Mesothelial cell of epicardium (in vitro differentiated cells): ENCODE measurements at places on chromosomes 3 and 15. TPM values are rescaled to one million over a fixed set of nuclear protein-coding genes. Genes with fewer than 3 reads are reported as not detected.

DNA sequence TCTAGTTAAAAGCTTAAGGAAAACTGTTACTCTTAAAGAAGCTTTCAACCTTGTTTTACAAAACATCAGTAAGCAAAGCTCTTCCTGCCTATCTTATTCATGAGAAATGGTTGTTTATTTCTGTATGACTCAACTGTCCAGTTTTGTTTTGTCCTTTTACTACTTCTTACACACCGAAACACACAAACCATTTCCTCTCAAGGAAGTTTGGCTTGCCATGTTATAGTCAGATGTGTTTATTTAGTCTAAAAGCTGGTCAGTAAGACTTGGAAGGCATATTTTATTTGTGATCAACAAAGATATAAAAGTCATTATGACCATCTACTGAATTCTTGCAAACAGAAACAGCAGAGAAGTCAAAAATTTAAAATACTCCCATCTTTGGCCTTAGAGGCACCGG lies 53.2 kb upstream of the RBSN start:
- H3K27me3 ChIP-seq = peaks cover 75% of the 10 kb centered on the region
- H3K4me3 ChIP-seq = no peak overlapping the region
- H3K27ac ChIP-seq = no peak overlapping the region
- DNase-seq = no peak

The IL16 gene
- 0.27 to 0.35 TPM (median 0.34 TPM) in 3 replicates for total RNA-seq

DNA sequence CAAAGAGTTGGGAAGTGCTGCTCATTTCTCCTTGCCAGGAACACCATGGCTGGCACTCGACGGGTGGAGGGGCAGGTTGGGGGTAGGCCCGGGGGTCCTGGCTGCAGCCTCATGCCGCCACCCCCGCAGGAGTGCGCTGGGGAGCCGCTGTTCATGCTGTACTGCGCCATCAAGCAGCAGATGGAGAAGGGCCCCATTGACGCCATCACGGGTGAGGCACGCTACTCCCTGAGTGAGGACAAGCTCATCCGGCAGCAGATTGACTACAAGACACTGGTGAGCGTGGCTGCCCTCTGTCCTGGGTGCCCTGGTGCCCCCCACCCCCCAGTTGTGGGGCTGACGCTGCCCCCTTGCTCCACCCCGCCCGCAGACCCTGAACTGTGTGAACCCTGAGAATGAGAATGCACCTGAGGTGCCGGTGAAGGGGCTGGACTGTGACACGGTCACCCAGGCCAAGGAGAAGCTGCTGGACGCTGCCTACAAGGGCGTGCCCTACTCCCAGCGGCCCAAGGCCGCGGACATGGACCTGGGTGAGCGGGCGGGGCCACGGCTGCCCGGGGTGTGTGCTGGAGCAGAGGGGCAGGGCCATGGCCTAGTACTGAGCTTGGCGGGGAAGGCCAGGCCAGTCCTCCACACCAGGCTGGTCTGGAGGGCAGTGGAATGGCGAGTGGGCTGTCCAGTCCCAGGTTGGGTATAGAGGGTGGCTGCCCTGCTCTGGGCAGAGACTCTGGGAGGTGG lies 45.1 kb downstream of the PLXNA1 start:
- H3K4me1 ChIP-seq = no peaks in the 10 kb centered on the region
- H3K4me3 ChIP-seq = no peak overlapping the region
- no peak for DNase-seq
- H3K27me3 ChIP-seq = no peaks in the 10 kb centered on the region
- H3K27ac ChIP-seq = no peak overlapping the region

The ARGFX gene
- not detected in 3 replicates for total RNA-seq

- no peak overlapping the region for H3K4me3 ChIP-seq
- H3K4me1 ChIP-seq = no peaks in the 10 kb centered on the region
- no peak for DNase-seq
- peaks cover 15% of the 10 kb centered on the region for H3K36me3 ChIP-seq
- H3K27me3 ChIP-seq = no peaks in the 10 kb centered on the region
Measured at GRCh38 chr15:70596354-70597055, 166.9 kb downstream of the UACA start.

The KLF15 gene
- 1.1 to 1.9 TPM (median 1.4 TPM) in 3 replicates for total RNA-seq

The ZXDC gene
- total RNA-seq = 33.3 to 34.2 TPM (median 33.7 TPM) in 3 replicates

The NR1I2 gene
- 0.07 to 0.20 TPM (median 0.11 TPM) in 3 replicates for total RNA-seq

DNA sequence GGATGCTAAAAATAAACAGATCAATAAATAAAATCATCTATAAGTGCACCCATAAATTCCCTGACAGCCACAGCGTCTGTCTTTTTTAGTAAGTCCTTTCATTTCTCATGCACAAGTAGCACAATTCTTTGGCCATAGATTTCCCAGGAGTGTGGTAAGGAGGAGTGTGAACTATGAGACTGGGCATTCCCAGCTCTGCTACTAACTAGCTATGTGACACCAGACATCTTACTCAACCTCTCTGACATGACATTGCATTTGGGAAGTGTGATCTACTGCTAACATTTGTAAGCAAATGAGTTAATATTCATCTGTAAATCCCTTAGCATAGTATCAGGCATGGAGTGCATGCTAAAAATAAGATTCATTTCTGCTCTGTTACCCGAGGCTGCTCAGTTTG lies 301.7 kb downstream of the NTRK3 start:
- H3K27ac ChIP-seq = no peak overlapping the region
- H3K27me3 ChIP-seq = peaks cover 33% of the 10 kb centered on the region
- DNase-seq = no peak
- peaks cover 5% of the 10 kb centered on the region for H3K4me1 ChIP-seq
- no peaks in the 10 kb centered on the region for H3K36me3 ChIP-seq
- no peak overlapping the region for H3K4me3 ChIP-seq

DNA sequence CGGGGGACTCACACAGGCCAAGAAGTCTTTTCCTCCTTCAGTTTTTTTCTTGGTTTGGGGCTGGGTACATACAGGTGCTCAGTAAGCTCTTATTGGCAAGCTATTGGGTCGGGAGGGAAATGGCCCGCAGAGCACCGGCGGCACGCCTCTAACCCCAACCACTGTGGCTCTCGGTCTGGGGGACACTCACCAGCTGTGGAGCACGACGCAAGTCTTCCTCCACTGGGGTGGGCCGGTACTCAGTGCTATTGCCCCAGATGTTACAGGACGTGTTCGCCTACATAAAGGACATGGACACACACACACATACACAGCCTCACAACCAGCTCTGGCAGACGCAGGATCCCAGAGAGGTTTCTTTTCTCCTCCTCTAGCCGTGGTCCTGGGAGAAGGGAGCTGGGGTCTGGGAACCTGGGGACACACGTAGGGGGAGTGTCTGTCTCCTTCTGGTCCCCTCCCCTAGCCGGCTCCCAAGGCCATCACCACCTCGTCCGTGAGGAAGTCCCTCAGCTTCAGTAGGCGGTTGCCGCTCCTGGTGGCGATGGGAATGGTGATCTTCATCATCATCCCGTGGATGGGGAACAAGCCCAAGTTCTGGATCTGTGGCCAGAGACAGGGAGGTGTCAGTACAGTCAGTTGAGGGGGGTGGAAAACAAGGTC lies 33.4 kb downstream of the FEM1B start:
- peak; percentile 37 for DNase-seq
- H3K27ac ChIP-seq = peak overlapping the region; percentile 74
- no peaks in the 10 kb centered on the region for H3K36me3 ChIP-seq
- H3K4me1 ChIP-seq = peaks cover 41% of the 10 kb centered on the region

- no peak overlapping the region for H3K4me3 ChIP-seq
- no peaks in the 10 kb centered on the region for H3K27me3 ChIP-seq
- no peak overlapping the region for H3K27ac ChIP-seq
- H3K4me1 ChIP-seq = peaks cover 18% of the 10 kb centered on the region
- no peaks in the 10 kb centered on the region for H3K36me3 ChIP-seq
Measured at GRCh38 chr3:68664276-68664675, 268.1 kb downstream of the TAFA4 start.

- H3K4me1 ChIP-seq = peaks cover 50% of the 10 kb centered on the region
- peaks cover 5% of the 10 kb centered on the region for H3K36me3 ChIP-seq
- no peaks in the 10 kb centered on the region for H3K27me3 ChIP-seq
- peak overlapping the region; percentile 81 for H3K4me3 ChIP-seq
- DNase-seq = no peak
Measured at GRCh38 chr15:39578851-39579486, 1.9 kb upstream of the THBS1 start.
